ENCODE measurements at places on chromosomes 16 and 17. TPM values are rescaled to one million over a fixed set of nuclear protein-coding genes. Genes with fewer than 3 reads are reported as not detected.

GRCh38 chr17:63842173-63842539 lies 329 bp downstream of the SMARCD2 start:
- DNase-seq: peak; percentile 42

GRCh38 chr16:12207939-12208338 lies 231.4 kb downstream of the SNX29 start:
- no peak for DNase-seq

GRCh38 chr17:69709441-69709840 lies 294.9 kb downstream of the MAP2K6 start:
- no peak for DNase-seq

DNA sequence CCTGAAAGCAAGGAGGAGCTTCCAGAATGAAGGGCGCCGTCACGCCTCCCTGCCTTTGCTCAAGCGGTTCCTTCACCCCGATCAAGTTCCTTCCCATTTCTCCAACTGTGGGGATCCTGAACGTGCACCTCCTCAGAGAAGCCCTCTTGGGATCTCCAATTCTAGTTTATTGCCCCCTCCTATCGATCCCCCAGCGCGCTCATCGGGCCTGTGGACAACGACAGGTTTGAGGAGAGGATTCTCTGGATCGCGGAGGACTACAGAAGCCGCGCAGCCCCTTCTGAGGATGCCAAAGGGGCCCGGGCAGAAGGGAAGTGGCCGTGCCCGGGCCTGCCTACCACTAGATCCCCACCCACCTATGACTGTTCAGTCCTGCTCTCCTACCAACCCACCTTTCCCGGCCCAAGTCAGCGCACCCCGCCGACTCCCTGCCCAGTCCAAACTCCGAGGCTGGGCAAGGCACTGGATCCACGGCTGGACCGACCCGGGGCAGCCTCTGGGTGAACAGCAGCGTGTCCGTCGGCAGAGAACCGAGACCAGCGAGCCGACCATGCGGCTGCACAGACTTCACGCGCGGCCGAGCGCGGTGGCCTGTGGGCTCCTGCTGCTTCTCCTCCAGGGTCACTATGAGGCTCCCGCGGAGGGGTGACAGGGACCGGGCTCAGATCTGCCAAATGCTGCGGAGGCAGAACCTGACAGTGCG lies 12.8 kb upstream of the CES3 start:
- DNase-seq: no peak

GRCh38 chr16:86378128-86378527 lies 132.2 kb upstream of the FOXF1 start:
- DNase-seq: no peak

Gene CACNA1H
- total RNA-seq: 160 TPM

Gene ZNF200
- 8.0 TPM for total RNA-seq
